ENCODE measurements at places on chromosomes 11 and 22. TPM values are rescaled to one million over a fixed set of nuclear protein-coding genes. Genes with fewer than 3 reads are reported as not detected.
A peak's percentile ranks its signal among the peaks of the same experiment; 100 is the strongest.

GRCh38 chr22:25021976-25022711 is 69.6 kb downstream of the KIAA1671 start:
- DNase-seq = no peak

- no peak for DNase-seq
These were observed at the start of gene TSPAN18 for GRCh38 chr11:44726283-44727113. Gene TSPAN18 (plus strand): TSS chr11:44726962. CDS start chr11:44906417, 179,455 bp downstream.

GRCh38 chr11:57711414-57712255 is at the start of gene MED19:
Gene MED19 (minus strand): TSS chr11:57712215. CDS start chr11:57712179, 36 bp downstream.
- DNase-seq = peak; percentile 80

Gene MRGPRE
- total RNA-seq = not detected

Gene FGF3
- total RNA-seq = not detected

Gene ZNF70
- 2.3 TPM for total RNA-seq

Gene CCDC157
- 1.5 TPM for total RNA-seq

Gene NRXN2
- not detected for total RNA-seq

DNA sequence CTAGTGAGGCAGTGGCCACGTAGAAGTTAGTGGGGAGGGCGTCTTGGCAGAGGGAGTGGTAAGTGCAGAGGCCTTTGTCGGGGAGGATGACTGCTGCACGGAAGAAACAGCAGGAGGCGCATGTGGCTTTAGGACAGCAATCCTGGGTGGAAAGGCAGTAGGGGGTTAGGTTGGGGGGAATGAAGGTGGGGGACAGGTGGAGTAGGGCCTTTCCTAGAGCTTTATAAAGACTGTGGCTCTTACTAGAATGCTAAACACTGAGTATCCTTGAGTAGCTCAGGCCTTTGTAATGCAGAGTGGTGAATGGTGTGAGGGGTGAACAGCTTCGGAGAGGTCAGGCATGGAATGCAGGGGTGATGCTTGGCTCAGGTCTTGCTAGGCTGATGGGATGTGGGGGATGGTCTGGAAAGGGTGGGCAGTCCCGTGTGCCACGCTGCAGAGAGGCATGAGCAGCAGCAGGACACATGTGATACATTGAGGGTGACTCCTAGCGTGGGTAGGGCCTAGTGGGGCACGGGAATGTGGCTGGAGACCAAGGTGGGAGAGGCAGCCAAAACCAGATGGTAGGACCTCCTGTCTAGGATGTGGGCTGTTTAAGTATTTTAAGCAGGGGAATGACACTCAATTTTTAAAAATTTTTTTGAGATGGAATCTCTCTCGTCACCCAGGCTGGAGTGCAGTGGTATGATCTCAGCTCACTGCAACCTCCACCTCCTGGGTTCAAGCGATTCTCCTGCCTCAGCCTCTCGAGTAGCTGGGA is 19.2 kb downstream of the AP2A2 start:
- DNase-seq = no peak

- DNase-seq = no peak
These were observed 197.6 kb upstream of the SYN3 start for GRCh38 chr22:33255791-33256190.

- peak; percentile 23 for DNase-seq
These were observed 39.6 kb downstream of the PARVB start for GRCh38 chr22:44063462-44064371.

DNA sequence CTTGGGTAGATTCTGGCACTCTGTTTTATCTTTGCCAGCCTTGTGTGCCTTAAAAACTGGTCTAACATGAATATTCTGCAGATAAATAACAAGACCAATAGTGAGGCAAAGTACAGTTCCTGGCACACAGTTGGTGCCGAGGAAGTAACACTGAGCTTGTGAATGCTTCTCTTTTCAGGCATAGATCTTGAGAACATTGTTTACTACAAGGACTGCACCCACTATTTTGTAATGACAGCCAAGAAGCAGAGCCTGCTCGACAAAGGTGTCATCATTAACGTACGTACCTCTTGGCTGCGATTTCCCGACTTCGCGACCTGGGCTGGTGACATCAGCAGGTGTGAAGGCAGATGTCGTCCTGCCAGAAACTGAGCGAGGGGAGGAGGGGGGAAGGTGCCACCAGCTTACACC is 105.7 kb downstream of the MICAL2 start:
- no peak for DNase-seq

- peak; percentile 9 for DNase-seq
These were observed 26.8 kb downstream of the GAB2 start for GRCh38 chr11:78390809-78391208.

GRCh38 chr11:63767565-63768236 is 874 bp downstream of the ZFTA start:
- peak; percentile 73 for DNase-seq

Gene BDNF
- 0.85 TPM for total RNA-seq

- DNase-seq = no peak
These were observed 49.3 kb upstream of the THY1 start for GRCh38 chr11:119472186-119472855.

Gene ADAMTS8
- total RNA-seq = not detected
